ENCODE measurements at places on chromosomes 4 and X.
A peak's percentile ranks its signal among the peaks of the same experiment; 100 is the strongest.

GRCh38 chr4:146450524-146450923 is 71.2 kb downstream of the SLC10A7 start:
- no peak for DNase-seq

- peak; percentile 14 for DNase-seq
Measured at GRCh38 chr4:64230709-64231310, 178.4 kb downstream of the TECRL start.

DNA sequence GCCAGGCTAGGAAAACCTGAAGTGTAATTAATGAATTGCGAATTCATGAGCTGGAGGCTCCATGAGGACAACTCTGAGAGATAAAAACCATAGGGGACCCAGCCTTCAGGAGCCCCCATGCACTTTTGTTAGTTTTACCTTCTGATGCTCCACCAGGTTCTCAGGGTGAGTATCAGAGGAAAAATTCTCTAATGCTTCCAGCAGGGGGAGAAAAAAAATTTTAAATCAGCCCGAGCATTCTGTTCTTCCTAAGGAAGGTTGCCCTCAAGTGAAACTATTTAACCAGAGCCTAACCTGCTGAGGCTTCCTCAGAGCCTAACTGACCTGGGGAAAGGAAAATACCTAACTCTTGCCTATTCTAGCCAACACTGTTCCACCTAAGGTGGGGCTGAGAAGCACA is 552.6 kb downstream of the PPARGC1A start:
- no peak for DNase-seq

- DNase-seq = no peak
Measured at GRCh38 chrX:48086082-48086481, 14.6 kb upstream of the ZNF630 start.

DNA sequence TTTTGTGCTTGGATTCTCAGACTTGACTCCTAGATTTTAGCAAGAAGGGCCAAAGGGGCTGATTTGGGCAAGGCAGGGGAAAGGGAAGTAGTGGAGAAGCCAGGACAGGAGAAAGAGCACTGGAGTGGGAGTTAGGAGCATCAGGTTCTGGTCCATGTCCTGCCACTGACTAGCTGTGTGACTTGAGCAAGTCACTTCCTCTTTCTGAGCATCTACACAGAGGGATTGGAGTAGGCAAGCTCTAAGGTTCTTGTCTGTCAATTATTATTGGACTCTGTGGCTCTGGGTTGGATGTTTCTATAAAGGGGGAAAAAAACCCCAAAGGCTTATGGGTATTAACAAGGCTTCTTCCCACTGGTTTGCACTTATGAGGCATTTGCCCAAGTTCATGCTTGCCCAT is 24.4 kb downstream of the PLAC1 start:
- no peak for DNase-seq

DNA sequence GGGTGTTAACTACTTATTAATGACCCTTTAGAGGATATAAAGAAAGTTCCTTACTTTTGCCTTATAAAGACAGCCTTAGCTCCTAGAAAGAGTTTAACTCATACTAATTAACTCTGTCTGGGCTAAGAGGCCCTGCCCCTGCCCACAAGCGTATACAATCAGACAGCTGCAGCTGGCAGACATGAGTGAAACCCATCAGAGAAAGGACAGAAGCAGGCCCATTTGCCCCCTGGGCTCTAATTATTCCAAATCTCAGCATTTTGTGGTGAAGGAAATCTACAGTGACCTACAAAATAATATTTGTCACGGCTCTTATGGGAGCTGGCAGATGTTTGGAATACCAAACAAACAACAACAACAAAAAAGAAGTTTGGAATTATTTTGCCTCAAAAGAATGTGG is 71.8 kb downstream of the CHRDL1 start:
- DNase-seq = no peak

Measured in ELR (cell line).